ENCODE measurements at places on chromosomes 1 and 21.

DNA sequence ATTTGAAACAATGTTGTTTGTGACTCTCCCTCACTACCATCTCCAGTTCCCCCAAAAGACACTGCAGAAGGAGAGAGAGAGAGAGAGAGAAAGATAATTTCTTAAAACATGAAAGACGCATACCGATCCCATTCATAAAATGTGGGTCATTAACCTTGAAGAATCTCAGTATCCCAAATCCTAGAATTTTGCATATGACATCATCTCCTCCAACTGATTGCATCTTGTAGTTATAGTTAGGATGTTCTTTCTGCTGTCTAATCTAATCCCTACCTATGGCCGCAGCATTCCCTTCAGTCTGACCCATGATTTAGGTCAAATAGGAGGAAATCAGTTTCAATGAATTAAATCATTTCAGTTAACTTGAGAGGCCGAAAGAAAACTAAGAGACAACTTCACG is 142.4 kb upstream of the ETS2 start:
- no peak overlapping the region for H3K4me3 ChIP-seq
- ATAC-seq = no peak
- no peak overlapping the region for H3K27ac ChIP-seq
- H3K27me3 ChIP-seq = peaks cover 39% of the 10 kb centered on the region

GRCh38 chr1:115052454-115053083 is 22.9 kb downstream of the TSHB start:
- H3K4me3 ChIP-seq = no peak overlapping the region
- H3K4me1 ChIP-seq = peaks cover 5% of the 10 kb centered on the region
- no peaks in the 10 kb centered on the region for H3K27me3 ChIP-seq
- peaks cover 6% of the 10 kb centered on the region for H3K36me3 ChIP-seq

DNA sequence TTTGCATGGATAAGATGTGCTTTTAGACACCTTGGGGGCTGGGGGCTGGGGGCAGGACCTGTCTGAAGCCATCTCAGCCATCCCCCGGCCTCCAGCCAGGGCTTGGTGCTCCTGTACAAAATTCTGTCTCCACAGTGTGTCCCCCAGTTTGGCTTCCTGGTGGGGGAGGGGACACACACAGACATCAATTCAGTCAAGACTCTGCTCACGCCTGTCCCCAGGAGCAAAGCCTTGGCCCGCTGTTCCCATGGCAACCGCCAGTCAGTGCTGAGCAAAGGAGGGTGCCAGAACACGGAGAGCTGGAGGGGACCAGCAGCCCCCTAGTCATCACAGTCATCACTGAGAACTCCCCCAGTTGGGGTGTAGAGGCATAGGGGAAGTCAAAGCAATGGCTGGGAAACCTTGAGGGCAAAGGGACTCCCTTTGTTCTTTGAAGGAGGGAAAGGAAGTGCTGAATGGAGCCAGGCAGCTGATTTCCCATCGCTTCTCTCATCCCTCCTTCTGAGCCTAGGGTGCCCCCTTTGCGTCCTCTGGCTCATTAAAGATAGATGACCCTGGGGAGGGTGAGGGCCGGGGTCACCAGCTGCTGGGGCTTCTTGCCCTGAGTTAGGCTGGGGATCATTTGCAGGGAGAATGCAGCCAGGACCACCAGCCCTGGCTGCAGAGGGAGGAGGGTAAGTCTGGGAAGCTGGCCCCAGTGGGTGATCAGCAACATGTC is 134.9 kb upstream of the IPO9 start:
- H3K4me3 ChIP-seq = no peak overlapping the region
- no peaks in the 10 kb centered on the region for H3K36me3 ChIP-seq
- H3K27ac ChIP-seq = no peak overlapping the region
- no peak for ATAC-seq
- no peaks in the 10 kb centered on the region for H3K4me1 ChIP-seq
- no peaks in the 10 kb centered on the region for H3K27me3 ChIP-seq

DNA sequence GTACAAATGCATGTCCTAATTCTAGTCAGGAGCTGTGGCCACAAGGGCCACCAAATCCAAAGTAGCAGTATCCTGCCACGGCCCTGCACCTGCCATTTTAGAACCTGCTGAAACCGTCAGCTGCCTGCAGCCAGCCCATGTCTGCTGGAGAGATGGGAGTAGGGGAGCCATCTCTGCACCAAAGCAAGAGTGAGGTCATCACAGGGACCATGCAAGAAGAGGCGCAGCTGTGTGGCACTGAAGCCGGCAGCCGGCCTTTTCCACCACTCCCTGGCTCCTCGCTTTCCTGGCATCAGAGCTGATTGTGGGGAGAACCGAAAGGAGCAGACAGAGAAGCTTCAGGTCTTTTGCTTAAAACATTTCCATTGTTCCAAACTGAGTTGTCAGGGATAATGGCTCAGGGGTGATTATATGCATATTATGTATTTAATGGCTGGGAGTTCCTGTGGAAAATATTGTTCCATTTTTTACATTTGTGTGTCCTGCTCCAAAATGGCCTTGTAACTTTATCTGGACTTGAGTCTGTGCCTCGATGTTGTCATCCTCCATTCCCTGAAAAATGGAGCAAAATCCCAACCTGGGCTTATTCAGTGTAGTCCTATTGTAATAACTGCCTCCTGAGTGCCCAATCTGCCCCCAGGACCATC is 18.7 kb upstream of the NBL1 start:
- no peaks in the 10 kb centered on the region for H3K27me3 ChIP-seq
- H3K36me3 ChIP-seq = peaks cover 66% of the 10 kb centered on the region
- no peak overlapping the region for H3K27ac ChIP-seq
- no peak overlapping the region for H3K4me3 ChIP-seq

GRCh38 chr21:43299441-43300277 is 127.3 kb downstream of the SIK1 start:
- no peak for ATAC-seq
- no peaks in the 10 kb centered on the region for H3K4me1 ChIP-seq
- no peak overlapping the region for H3K4me3 ChIP-seq
- H3K27ac ChIP-seq = no peak overlapping the region
- no peaks in the 10 kb centered on the region for H3K27me3 ChIP-seq
- H3K36me3 ChIP-seq = no peaks in the 10 kb centered on the region

DNA sequence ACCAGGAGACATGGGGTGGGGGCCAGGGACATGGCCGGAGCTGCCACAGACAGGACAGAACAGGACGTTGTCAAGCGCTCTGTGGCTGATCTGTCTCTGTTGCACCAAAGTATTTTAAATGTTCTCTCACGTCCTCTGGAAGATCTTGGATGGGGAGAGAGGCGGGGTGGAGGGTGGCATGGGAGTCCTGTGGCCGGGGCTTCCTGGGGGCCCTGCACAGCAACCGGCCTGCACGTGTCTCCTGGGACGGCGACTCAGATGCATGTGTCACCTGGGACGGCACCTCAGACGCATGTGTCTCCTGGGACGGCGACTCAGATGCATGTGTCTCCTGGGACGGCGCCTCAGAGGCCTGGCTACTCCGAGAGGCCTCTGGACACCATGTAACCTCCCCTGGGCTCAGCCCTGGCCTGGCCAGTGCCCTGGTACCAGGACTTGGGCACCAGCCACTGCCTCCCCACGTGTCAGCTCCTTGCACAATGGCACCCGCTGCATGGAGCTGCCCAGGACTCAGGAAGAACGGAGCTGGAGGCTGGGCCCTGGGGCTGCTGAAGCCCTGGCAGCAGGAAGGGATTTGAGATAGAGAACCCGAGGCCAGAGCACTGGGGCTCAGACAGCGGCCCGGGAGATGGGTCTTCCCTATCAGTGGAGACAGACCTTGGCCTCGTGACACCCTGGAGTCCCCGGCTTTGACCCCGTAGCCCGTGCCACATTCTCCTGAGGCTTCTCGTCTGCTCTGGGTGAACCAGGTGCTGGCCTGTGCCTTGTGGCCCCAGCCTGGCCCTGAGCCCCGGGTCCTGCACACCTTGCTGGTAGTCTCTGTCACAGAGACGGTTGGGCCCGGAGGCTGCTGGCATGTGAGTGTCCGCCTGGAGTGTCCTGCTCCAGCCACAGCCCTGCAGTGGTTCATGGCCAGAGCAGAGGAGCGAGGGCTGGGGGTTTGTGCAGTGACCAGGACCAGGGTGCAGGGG is 14.7 kb upstream of the SLC19A1 start:
- H3K27me3 ChIP-seq = peaks cover 8% of the 10 kb centered on the region
- H3K4me1 ChIP-seq = peaks cover 7% of the 10 kb centered on the region
- no peak for ATAC-seq
- no peak overlapping the region for H3K4me3 ChIP-seq
- no peak overlapping the region for H3K27ac ChIP-seq
- H3K36me3 ChIP-seq = peaks cover 6% of the 10 kb centered on the region

DNA sequence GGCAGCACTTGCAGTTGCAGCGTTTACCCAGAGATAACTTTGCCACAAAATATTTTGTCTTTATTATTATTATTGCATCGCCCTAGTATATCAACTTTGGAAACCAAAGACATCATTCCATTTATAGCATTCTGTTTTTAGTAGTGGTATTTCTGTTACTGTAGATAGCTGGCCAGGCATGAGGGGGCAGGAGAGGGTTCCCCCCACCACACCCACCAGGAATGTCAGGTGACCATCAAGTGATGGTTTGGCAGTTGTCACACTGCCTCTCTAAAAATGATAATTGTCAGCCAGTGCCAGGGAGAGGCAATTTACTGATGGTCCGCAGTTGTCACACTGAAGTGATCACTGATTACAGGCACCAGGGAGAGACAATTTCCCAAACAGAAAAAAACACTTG is 135.6 kb downstream of the TSEN15 start:
- no peak overlapping the region for H3K27ac ChIP-seq
- H3K4me3 ChIP-seq = no peak overlapping the region
- no peaks in the 10 kb centered on the region for H3K4me1 ChIP-seq
- H3K36me3 ChIP-seq = no peaks in the 10 kb centered on the region
- ATAC-seq = no peak

- H3K4me1 ChIP-seq = no peaks in the 10 kb centered on the region
- H3K4me3 ChIP-seq = no peak overlapping the region
- H3K27me3 ChIP-seq = no peaks in the 10 kb centered on the region
Measured at GRCh38 chr1:164261691-164262240, 297.2 kb upstream of the PBX1 start.

DNA sequence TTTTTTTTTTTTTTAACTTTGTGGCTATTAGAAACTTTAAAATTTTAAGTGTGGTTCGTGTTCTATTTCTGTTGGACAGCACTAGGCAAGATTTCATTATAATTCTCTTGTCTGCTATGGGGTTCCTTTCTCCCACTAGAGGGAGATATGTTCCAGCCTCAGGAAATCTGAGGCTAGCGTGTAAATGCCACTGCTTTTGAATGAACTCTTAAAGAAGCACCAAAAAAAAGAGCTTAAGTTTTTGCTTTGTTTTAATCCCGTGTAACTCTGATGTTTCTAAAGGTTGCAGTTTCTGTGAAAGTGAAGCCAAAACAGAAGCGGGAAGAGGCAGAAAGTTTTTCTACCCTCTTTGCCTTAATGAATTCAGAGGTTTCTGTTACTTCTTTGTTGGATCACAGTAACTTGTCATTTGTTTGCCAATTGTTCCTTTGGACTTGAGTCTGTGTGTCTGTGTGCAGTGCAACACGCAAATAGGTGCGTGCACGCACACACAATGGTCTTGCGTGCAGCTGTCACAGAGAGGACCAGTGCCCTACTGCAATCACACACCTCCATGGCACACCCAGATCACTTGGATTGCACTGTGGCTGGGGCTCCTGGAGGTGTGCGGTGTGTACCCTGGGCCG is 32.3 kb downstream of the HHAT start:
- H3K4me1 ChIP-seq = peaks cover 5% of the 10 kb centered on the region
- H3K27ac ChIP-seq = no peak overlapping the region
- no peaks in the 10 kb centered on the region for H3K27me3 ChIP-seq
- no peak overlapping the region for H3K4me3 ChIP-seq
- peak; percentile 60 for ATAC-seq

GRCh38 chr1:30743584-30744059 is 14.0 kb downstream of the LAPTM5 start:
- H3K4me1 ChIP-seq = peaks cover 76% of the 10 kb centered on the region
- peak overlapping the region; percentile 85 for H3K4me3 ChIP-seq
- H3K27me3 ChIP-seq = no peaks in the 10 kb centered on the region
- peaks cover 90% of the 10 kb centered on the region for H3K36me3 ChIP-seq

- no peaks in the 10 kb centered on the region for H3K27me3 ChIP-seq
- no peak overlapping the region for H3K4me3 ChIP-seq
- peaks cover 17% of the 10 kb centered on the region for H3K4me1 ChIP-seq
- H3K27ac ChIP-seq = peak overlapping the region; percentile 65
- no peaks in the 10 kb centered on the region for H3K36me3 ChIP-seq
- no peak for ATAC-seq
Measured at GRCh38 chr1:113041569-113042284, 31.3 kb upstream of the LRIG2 start.

DNA sequence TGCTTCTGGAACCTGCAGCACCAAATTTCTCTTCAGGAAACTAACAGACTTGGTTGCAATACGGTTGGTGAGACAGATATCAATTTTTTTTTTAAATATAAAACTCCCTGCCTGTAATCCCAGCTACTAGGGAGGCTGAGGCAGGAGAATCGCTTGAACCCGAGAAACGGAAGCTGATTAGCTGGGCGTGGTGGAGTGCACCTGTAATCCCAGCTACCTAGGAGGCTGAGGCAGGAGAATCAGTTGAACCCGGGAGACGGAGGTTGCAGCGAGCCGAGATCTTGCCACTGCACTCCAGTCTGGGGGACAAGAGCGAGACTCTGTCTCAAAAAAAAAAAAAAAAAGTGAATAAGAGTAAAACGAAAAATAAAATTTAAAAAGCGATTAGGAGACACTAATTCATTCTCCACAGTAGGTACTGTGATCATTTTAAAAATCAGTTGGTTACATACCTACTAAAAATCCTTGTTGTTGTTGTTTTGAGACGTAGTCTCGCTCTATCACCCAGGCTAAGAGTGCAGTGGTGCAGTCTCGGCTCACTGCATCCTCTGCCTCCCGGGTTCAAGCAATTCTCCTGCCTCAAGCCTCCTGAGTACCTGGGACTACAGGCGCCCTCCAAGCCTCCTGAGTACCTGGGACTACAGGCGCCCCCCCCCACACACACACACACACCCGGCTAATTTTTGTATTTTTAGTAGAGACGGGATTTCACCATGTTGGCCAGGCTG is 796 bp upstream of the RBM8A start:
- peaks cover 7% of the 10 kb centered on the region for H3K4me1 ChIP-seq
- H3K4me3 ChIP-seq = no peak overlapping the region
- no peak for ATAC-seq
- peaks cover 28% of the 10 kb centered on the region for H3K36me3 ChIP-seq
- peak overlapping the region; percentile 58 for H3K27ac ChIP-seq

GRCh38 chr1:228437424-228437962 is 20.8 kb upstream of the TRIM17 start:
- no peaks in the 10 kb centered on the region for H3K4me1 ChIP-seq
- H3K27me3 ChIP-seq = peaks cover 28% of the 10 kb centered on the region
- no peak overlapping the region for H3K4me3 ChIP-seq
- no peak for ATAC-seq
- no peak overlapping the region for H3K27ac ChIP-seq
- no peaks in the 10 kb centered on the region for H3K36me3 ChIP-seq
